ENCODE measurements at places on chromosomes 7 and 10. TPM values are rescaled to one million over a fixed set of nuclear protein-coding genes. Genes with fewer than 3 reads are reported as not detected.

ARMC3 gene
- not detected for total RNA-seq

PRXL2A gene
- total RNA-seq = 101 TPM

GCK gene
- total RNA-seq = 0.38 TPM

LMBR1 gene
- 159 TPM for total RNA-seq

RFC2 gene
- total RNA-seq = 21.1 TPM

SLC26A4 gene
- 10.4 TPM for total RNA-seq

CYP26C1 gene
- total RNA-seq = 0.77 TPM

ICA1 gene
- 37.6 TPM for total RNA-seq

NEBL gene
- total RNA-seq = 1.2 TPM

SFMBT2 gene
- 1.9 TPM for total RNA-seq

SEMA4G gene
- total RNA-seq = 1.5 TPM

RBP3 gene
- not detected for total RNA-seq

SLC39A12 gene
- total RNA-seq = under 0.01 TPM

CREB5 gene
- total RNA-seq = 4.7 TPM

PNLIPRP1 gene
- total RNA-seq = not detected

EBLN1 gene
- total RNA-seq = not detected

All from dermis microvascular lymphatic vessel endothelial cell (primary cell).